ENCODE measurements at places on chromosomes 3 and 15.

- DNase-seq = no peak
These were observed 37.3 kb downstream of the DZIP1L start for GRCh38 chr3:138078096-138078495.

GRCh38 chr3:184450547-184450946, 70.7 kb downstream of the CHRD start:
- no peak for DNase-seq

GRCh38 chr15:68781766-68782588, 38.7 kb downstream of the ANP32A start:
- DNase-seq = no peak

- no peak for DNase-seq
These were observed 271.7 kb downstream of the PDZRN3 start for GRCh38 chr3:73352841-73353645.

DNA sequence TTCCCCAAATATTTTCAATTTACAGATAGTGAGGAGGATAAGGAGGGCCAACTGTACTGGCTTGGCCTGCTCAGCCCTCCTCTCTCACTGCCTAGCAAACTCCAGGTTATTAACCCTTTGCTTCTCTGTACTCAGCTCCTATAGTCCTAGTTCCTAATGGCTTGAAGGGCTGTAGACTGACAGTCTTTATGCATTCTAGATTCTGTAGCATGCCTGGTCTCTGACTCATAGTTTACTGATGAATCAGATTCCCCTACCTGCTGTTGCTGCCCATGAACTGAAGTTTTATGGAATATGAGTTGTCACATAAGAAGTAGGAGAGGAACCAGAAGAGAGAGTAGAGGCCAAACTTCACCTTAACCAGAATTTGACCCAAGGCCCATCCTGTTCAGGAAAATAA, 27.1 kb upstream of the MAP3K13 start:
- DNase-seq = no peak

DNA sequence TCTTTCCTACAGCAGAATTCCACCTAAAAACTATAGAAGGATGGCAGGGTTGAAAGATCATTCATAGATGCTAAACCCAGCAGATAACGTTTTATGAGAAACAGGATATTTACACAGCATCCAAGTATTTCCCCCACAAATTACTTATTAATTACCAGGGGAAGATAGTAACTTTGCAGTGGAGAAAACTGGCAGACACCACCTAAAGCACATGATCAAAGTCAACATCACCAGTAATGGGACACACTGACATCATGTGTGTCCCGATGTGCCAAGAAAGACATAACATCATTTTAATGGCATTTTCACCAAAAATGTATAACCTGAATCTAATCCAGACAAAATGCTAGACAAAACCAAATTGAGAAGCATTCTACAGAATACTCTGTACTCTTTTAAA, 220.4 kb upstream of the THBS1 start:
- DNase-seq = no peak

GRCh38 chr15:87741350-87741749, 515.2 kb downstream of the NTRK3 start:
- no peak for DNase-seq

DNA sequence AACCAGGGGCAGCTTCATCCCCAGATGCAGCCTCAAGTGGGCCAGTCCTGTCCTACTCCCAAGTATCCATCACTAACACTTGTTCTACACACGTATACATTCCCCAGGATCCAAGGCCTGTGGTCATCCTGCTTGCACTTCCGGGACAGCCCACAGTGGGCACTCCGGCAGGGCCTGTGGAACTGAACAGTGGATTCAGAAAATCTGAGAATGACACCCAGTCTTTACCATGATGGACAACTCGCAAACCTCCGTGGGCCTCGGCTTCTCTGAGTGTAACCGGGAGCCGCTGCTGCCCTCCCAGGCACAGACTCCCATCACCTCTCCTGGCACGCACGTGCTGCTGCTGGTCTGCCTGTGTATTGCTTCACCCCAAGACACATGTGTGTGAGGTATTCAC, 59.6 kb downstream of the ATP10A start:
- no peak for DNase-seq

- no peak for DNase-seq
These were observed 1.0 kb upstream of the PCCB start for GRCh38 chr3:136249091-136249490.

DNA sequence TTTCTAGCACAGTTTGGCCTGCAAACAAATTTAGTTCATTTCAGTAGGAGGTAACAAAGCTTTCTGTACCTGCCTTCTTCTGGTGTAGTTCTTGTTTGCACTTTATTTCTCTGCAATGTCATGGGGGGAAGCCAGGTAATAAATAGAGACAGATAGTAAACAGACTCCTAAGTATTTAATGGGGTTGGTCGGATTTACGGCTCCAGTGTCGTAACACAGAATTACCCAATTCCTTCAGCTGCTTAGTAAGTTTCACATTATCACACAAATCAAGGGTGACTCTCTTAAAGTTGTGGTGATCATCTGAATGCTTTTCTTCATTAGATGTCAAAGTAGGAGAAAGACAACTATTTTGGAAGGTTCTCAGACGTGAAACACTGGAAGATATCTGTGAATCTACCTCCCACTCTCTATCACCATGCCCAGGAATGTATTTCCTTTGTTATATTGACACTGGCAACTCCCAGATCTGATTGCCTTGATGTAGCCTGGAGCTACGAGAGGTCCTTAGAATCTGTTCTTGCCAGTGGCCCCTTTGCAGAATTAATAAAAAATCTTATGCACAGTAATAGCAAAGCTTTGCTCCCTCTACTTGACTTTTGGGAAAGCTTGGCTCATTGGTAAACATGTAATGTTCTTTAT, 25.0 kb upstream of the TMC3 start:
- no peak for DNase-seq

GRCh38 chr3:196193736-196194541, 17.3 kb downstream of the ZDHHC19 start:
- DNase-seq = no peak

GRCh38 chr3:105362021-105362665, 4.6 kb upstream of the ALCAM start:
- DNase-seq = no peak

All from effector memory CD8-positive, alpha-beta T cell (primary cell).